Stimulated activated CD4-positive, alpha-beta T cell treated with anti-CD3 and anti-CD28 coated beads, Interleukin-12 subunit alpha, Interleukin-12 subunit beta, amount 100 ng/mL, for 4 hours (primary cell): ENCODE measurements at places on chromosomes 16 and 17.

- peak; percentile 59 for DNase-seq
These were observed 73.5 kb downstream of the CYTH1 start for GRCh38 chr17:78708510-78708973.

DNA sequence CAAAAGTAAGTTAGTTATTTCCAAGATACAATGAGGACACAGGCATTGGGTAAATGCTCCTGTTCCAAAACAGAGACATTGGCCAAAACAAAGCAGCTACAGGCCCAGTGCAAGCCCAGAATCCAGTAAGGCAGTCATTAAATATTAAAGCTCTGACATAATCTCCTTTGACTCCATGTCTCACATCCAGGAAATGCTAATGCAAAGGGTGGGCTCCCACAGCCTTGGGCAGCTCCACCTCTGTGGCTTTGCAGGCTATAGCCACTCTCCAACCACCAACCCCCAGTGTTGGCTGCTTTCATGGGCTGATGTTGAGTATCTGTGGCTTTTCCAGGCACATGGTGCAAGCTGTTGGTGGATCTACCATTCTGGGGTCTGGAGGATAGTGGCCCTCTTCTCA is 733.4 kb upstream of the SOX9 start:
- no peak for DNase-seq

DNA sequence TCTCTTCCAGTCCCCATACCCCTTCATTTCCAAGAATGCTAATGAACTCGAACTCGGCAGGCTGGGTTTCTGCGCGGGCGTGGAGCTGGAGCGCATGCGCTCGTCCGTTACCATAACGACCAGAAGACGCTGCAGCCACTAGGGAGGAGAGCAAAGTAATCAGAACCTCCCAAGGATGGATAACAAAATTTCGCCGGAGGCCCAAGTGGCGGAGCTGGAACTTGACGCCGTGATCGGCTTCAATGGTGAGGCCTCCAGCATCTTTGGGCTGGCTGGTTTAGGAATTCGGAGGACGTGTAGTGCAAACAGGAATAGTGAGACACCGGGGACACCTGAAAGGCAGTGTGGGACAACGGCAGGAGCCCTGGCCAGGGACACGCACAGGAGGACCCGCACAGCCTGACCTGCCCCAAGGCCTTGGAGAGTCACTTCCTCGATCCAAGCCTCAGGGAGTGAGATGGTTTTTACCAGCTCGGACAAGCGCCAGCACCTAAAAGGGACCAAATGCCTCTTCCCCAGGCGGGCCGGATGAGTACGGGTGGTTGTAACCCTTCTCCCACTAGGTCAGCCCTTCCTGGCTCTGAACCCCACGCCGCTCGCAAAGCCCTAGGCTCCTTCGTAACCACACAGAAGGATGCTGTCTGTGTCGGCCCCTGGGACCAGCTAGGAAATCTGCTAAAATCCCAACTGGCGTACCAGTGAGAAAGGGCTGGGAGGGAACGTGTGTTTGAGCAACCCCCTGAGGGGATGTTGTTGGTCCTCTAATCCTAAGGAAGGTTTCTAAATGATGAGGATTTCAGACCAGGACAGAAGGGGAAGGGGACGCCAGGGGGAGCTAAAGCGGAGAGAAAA is at the start of gene CFAP52:
Gene CFAP52, plus strand, starts transcription at position 122 of the 852 bp plus-strand sequence. Its CDS starts 54 bp downstream, at position 176.
- peak; percentile 73 for DNase-seq

DNA sequence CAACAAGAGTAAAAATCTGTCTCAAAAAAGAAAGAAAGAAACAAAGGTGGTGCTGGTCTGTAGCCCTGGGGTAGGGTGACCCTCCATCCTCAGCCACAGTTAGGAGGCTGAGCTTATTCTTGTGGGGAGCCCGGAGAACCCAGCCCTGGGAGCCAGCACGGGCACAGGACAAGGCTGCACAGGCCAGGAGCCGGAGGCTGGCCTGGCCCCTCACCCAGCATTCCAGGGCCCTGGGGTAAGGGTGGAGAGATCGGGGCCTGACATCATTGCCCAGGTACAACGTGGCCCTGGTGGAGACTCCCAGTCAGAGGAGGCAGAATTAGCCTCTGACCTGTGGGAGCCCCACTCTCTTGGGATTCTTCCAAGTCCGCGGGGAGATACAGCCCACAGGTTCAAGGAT is 10.3 kb upstream of the KRT17 start:
- no peak for DNase-seq

GRCh38 chr17:55246583-55246982 is 18.2 kb upstream of the HLF start:
- no peak for DNase-seq

DNA sequence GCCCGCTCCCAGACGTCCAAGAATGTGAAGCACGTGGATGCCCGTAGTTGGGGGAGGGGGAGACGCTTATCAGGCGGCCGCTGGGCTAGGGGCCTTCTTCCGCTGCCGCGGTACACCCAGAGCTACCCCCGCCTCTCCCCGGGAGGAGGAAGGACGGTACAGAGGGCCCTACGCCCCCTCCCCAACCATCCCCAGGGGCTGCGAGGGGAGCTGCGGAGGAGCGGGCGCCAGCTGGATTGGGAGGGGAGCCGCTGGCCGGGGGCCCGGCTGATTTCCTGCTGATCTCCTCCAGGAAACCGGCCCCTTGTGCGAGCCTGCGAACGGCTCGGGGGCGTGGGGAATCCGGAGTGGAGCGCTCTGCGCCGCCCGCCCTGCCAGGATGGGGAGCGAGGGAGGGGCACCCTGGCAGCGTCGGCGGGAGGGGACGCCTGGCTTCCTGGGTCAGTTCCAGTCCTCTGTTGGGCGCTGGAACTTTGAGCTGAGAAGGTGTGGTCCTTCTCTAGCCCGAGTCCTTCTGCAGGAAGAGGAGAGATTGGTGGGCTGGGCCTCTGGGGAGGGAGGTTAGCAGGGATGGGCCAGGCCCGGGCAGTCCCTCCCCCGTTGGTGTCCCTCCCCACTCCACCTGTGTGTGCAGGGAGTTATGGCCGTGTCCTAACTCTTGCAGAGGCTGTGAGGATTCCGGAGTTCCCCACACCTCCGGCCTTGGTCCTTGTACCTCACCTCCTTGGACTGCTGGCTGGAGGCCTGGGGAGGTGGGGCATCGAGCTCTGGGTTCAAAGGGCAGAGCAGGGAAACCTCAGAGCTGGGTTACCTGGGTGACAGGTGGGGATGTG is 19.2 kb downstream of the GJD3 start:
- no peak for DNase-seq

DNA sequence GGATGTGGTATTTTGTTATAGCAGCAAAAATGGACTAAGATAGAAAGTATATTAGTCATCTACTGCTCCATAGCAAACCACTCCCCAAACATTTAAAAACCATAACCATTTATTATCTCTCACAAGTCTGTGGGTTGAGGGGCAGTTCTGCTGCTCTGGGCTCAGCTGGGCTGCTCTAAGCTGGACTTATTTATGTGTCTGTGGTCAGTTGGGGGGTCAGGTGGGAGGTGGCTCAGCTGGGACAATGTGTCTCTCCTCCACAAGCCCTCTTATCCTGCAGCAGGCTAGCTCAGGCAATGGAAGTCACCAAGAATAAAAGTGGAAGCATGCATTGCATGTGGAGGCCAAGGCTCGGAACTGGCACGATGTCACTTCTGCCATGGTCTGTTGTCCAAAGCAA is 226.1 kb upstream of the N4BP1 start:
- no peak for DNase-seq

DNA sequence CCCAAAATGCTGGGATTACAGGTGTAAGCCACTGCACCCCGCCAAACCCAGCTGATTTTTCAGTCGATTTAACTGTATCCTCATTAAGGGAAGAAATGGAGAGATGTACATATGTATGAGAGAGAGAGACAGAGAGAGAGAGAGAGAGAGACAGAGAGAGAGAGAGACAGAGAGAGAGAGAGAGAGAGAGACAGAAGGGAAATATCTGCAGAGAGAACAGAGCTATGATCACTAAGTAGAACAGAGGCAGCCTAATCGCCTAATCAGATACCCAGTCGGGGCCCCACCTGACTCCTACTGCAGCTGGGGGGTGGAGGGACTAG is 70.0 kb downstream of the RBBP6 start:
- no peak for DNase-seq

GRCh38 chr17:48215583-48216139 is 108.1 kb downstream of the SNX11 start:
- no peak for DNase-seq

GRCh38 chr17:42192189-42193126 is 1.8 kb downstream of the GHDC start:
- no peak for DNase-seq
